Activated T-helper 1 cell treated with Interleukin-2 at 50 U/mL for 16 hours (primary cell): ENCODE measurements at places on chromosomes 16 and 17.

GRCh38 chr16:27677263-27677662, 127.3 kb downstream of the KATNIP start:
- no peak for DNase-seq

- DNase-seq: no peak
Measured at GRCh38 chr17:5581655-5582054, 2.7 kb downstream of the NLRP1 start.

- DNase-seq: no peak
Measured at GRCh38 chr16:83137326-83137781, 510.6 kb downstream of the CDH13 start.

- DNase-seq: no peak
Measured at GRCh38 chr16:2834968-2835367, 4.9 kb downstream of the ZG16B start.

GRCh38 chr17:69565447-69565846, 150.9 kb downstream of the MAP2K6 start:
- DNase-seq: no peak

- DNase-seq: no peak
Measured at GRCh38 chr16:73019457-73020362, 28.2 kb downstream of the ZFHX3 start.

DNA sequence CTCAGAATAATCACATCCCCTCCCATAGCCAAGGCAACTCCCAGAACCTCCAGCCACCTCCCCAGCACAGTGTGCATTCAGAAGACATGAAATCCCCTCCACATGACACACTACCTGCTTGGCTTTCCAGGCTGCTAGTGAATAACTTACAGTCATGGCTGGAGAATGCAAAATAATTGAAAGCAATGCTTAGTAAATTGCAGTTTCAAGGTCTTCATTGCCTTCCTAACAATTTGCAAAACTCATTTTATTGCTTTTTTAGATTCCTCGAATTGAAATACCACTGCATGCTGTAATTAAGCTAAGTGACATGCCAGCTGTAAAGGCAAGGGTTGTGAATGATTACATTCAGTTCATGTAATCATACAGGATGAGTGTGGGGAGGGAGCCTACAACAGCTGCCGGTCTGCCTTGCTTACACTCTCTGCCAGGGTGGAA, 29.0 kb upstream of the HOXB13 start:
- DNase-seq: no peak

DNA sequence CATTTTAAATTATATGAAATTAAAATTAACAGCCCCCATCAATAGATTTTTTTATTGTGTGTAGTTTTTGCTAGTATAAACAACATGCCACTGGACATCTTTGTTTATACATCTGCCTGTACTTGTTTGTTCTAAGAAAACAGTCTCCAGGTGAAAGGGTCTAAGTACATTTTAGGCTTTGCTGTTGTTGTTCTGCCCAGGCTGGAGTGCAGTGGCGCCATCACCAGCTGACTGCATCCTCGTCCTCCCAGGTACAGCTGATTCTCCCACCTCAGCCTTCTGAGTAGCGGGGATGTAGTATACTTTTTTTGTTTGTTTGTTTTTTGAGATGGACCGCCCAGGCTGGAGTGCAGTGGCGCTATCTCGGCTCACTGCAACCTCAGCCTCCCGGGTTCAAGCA, 25.5 kb downstream of the C17orf58 start:
- no peak for DNase-seq

GRCh38 chr17:32523017-32523680, 36.4 kb downstream of the CDK5R1 start:
- no peak for DNase-seq

- no peak for DNase-seq
Measured at GRCh38 chr17:39151943-39152818, 744 bp upstream of the PLXDC1 start.

GRCh38 chr17:27633312-27634025, 2.5 kb downstream of the LGALS9 start:
- DNase-seq: no peak

GRCh38 chr16:65235339-65236177, 113.7 kb upstream of the CDH11 start:
- DNase-seq: no peak

DNA sequence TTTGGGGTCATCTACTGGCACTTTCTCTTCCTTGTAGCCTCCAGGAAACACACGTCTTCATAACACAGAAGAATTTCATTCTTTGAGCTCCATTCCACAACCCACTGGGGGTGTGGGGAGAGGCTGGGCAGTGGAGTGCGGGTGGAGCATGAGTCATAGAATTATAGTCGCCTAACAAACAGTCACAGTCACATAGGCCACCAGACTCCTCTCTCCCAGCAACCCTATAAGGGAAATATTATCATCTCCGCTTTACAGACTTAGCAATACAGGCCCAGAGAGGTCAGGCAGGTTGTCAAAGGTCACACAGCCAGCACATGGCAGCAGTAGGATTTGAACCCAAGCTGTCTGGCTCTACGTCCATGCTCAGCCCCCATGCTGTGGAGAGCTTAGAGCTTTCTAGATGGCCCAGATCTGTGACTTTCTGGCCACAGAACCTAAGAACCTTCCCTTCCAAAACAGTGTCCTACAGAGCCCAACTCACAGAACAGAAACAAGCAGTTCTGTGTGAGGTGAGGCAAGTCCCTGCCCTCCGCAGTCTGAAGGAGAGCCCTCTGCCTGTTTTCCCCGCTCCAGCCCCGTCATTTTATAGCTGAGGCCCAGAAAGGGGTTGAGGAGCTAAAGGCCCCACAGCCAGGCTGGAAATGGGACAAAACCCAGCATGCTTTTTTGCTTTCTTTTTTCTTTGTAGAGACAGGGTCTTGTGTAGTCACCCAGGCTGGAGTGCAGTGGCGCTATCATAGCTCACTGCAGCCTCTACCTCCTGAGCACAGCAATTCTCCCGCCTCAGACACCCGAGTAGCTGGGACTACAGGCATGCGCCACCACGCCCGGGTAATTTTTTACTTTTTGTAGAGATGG, 10.7 kb upstream of the LITAF start:
- DNase-seq: no peak

- no peak for DNase-seq
Measured at GRCh38 chr16:7914748-7915147, 582.1 kb downstream of the RBFOX1 start.

DNA sequence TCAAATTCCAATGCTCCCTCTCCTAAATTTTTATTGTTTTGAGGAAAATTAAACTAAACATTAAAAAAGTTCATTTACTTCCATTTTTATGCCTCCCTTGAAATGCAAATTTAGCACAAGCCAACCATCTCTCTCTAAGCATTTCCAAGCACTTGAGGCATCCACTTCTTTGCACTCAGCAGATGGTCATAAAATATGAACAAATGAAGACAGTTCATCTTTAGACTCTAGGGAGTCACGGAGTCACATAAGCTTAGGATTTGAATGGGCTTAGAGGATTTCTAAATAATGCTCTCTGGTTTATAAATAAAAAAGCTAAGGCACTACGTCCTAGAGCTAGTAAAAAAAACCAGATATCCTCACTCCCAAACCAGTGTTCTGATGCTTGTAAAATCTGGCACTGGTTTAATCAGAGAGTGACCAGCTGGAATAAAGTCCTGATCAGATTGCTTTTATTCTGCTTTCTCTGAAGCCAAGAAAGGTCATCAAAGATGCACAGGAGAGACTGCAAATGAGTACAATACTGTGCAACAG, 204.2 kb downstream of the CA10 start:
- no peak for DNase-seq

- DNase-seq: no peak
Measured at GRCh38 chr16:13680021-13680889, 239.7 kb upstream of the ERCC4 start.

DNA sequence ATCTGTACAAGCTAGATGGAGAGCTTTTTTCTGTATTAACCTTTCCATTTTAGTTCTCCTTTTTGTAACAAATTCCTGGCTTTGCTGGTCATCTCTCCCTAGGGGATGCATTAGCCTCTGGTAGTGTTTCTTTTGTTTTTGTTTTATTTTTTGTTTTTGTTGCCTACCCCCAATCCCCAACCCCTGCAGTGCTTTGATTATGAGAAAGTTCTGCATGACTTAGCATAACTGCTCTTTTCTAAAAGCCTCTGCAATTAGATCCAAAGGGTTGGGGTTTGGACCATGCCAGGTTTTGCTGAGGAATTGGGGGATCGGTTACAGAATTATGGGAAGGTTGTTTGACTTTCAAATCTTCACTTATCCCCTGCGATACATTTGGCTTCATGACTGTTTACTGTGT, 98.2 kb downstream of the ADAMTS18 start:
- no peak for DNase-seq
